ENCODE measurements at places on chromosomes 13 and 19.

- DNase-seq, result no peak
These were observed 115.8 kb downstream of the CCNA1 start for GRCh38 chr13:36548129-36548528.

DNA sequence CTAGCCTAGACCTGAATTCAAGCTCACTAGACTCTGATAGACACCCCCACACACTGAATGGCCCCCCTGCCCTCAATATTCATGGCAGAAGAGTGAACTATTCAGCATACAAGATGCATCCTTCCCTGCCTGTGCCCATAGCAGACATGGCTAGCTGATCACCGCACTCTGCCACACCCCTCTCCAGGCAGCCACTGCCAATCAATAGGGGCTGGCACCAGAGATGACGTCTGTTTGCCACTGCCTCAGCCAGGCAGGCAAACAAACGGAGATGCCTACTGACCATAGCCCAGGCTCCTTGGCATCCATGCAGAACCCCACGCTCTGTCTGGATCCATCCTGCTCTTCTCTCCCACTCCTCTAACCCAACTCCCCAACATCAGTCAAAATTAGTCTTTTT lies 13.8 kb upstream of the NPAS1 start:
- no peak for DNase-seq

DNA sequence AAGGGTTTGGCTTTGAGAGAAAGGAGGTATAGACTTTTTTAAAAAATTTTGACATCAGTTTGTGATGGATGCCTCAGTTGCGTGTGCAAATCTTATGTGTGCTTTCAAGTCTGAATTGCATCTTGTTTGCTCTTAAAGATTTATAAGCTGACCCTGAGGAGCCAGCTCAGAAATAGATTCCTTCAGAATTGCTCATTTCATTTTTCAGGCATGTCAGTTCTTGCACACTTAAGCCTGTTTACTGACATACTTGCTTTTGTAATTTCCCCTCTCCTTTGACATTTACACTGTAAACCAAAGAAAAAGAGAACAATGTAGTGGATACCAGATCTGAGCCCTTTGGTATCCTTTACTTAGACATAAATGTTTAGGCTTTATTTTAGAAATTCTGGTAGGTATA lies 87.6 kb downstream of the RNF17 start:
- no peak for DNase-seq

DNA sequence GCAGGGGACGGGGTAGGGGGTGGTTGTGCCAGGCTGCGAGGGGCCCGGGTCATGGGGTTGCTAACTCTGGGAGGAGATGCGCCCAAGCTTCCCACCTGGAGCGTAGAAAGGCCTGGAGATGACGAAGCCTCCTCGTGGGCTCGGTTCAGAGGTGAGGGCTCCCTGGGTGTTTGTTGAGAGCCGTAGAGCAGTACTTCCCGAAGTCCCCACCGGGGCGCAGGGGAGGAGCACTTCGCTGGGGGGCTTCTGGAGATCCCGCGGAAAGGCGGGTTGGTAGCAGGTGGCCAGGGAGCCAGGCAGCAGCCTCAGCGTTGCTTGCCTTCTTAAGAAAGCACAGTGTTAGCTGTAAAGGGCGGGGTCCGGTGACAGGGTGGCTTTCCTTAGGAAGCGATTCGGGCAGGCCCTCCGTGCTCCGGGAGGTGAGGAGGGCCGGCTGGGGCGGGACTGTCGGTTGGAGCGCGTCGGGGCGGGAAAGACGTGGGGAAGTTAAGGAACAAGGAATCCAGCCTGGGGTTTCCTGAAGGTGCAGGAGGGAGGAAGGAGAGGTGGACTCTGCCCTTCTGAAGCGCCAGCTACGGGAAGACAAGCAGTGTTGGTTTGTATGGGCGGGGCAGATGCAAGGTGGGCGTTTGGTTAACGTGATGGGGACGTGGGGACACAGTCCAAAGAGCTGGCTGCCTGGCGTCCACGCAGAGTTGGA lies 3.3 kb downstream of the VSTM2B start:
- peak; percentile 14 for DNase-seq

GRCh38 chr13:32415019-32415418 lies 12.9 kb downstream of the N4BP2L1 start:
- no peak for DNase-seq

DNA sequence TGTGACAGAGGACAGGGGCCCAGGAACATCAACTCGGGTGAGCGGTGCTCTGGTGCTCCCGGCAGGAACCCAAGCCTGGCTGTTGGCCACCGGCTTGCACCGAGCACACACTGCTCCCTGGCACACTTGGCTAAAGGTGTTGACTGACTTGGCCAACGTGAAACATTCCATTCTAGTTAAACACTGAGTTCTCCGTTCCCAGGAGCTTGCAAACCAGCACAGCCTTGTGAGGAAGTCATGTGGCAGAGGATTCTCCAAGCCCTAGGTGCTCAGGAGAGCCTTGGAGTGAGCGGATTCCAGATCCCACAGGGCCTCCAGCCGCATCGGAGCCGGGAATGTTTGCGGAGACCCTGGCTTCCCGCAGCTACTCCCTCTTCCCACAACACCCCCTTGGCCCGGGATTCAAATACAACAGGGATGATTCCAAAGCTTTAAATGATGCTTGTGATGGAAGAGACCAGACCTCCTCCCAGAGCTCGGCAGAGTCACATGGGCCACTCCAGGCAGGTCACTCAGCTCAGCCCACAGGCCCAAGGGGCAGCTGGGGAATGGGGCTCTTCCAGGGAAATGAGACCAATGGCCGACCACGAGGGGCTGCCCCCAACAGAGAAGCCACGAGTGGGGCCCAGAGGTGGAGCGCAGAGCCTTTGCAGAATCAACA lies 2.9 kb downstream of the C13orf46 start:
- no peak for DNase-seq

DNA sequence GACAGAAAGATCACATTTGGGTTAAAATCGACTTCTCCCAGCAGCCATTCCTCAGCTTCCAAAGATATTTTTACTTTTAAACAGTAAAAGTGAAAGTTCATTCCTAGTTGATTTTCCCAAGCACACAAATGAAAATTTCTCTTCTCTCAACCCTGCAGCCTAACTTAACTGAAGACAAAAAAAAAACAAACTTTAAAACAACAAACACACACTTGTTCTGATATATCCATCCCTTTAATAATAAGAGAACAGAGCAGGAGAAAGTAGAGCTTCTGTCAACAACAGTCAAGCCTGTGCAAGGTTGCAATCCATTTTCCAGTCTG lies 72.9 kb downstream of the STK24 start:
- DNase-seq, result no peak

DNA sequence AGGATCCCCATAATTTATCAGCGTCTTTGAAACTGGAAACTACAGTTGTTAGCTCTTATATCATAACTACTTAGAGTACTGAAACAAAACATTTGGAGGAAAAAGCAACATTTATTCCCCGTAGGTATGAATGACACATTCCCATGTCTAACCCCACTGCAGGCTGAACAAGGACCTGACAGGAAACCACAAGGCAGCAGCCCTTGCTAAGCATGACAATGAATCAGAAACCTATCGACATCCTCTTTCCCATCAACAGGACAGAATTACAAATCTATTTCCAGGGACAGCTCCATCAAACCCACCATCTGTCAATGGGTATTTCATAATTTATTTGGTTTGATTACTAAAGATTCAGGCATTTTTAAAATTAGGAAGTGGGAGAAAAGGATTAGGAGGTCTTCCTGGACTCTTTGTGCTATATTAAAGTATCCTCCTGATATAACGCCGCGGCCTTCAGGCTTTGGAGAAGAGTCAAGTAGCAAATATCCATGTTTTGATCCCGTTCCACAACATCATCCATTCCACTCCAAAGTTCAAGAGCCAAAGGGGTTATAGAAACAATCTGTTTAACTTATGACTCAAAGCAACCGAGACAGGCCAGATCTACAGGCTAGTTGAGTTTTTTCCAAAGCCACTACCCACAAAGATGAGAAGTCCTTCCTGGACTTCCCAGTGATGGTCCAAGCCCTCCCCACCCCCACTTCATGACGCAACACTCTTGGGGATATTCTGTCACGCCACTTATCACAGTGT lies 51.1 kb downstream of the FAM216B start:
- DNase-seq, result no peak

DNA sequence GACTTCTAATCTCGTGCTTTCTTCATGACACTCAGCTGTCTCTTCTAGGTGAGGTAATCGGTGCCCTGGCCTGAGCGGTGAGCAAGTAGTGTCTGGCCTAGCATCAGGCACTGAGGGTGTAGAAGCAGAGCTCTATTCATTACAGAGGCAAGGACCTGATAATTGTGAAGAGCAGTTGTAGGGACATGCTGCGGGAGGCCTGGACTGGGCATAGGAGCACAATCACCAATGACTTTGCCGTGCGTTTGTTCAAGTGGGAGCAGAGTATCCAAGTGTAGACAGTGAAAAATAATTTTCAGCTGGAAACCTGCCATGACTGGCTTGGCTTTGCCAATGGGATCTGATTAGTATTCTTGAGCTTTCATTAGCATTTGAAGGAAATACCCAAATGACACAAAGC lies 32.1 kb upstream of the DCLK1 start:
- DNase-seq, result no peak

DNA sequence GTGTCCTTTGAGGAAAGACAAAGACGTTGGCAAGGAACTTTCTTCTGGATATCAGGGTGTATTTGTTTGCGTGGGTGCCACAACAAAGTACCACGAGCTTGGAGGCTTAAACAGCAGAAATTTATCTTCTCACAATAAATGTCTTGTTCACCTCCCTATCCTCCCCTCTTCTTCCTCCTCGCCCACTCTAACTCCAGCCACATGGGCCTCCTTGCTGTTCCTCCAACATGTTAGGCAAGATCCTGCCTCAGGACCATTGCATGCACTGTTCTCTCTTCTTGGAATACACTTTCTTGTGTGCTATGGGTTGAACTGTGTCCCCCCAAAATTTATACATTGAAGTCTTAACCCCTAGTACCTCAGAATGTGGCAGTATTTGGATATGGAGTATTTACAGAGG lies 45.7 kb downstream of the VAV1 start:
- no peak for DNase-seq

- no peak for DNase-seq
These were observed 731 bp upstream of the AKAP8L start for GRCh38 chr19:15419413-15420025.

- peak; percentile 55 for DNase-seq
These were observed 192.1 kb upstream of the TSC22D1 start for GRCh38 chr13:44768239-44768638.

DNA sequence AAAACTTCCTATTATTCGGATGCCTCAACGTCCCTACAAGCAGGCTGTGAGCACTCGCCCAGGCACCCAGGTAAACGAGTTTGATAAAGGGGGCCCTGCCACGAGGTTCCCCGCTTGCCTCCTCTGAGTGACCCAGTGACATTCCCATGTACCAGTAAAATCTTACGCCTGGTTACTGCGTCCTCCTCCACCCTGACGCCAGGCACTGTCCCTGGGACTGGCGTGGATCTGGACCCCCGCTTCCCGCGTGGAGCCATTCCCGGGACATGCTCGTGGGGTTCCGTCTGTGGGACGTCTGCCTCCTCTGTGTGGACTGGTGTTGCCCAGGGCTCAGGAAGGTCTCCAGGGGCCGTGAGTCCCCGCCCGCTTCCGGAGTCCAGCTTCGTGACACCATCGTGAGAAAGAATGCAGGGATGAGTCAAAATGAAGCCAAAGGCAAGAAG lies 407 bp upstream of the ZNF550 start:
- DNase-seq, result no peak

DNA sequence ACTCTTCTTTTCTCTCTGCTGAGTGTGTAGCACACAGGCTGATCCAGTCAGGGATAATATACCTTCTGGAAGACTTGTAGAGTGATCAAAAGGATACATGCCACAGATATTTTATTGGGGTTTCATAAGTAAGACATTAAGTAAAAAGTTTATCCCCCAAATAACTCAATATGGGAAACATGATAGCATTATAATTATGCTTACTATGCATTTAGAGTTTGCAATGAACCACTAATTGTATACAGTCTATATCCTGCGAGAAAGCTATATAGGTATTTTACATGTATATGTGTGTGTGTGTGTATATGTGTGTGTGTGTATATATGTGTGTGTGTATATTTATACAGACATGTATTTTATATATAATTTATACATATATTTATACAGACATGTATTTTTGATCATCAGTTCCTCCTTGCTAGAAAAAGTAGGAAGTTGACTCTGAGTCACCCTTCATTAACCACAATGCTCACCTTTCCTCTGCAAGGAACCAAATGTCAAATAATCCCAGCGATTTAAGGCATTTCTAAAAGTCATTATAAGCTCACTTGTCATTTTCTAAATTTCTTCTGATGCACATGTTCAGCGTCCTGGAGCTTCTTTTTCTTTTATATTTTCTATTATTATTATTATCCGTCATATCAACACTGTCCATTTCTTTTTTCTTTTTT lies 312.5 kb upstream of the OBI1 start:
- DNase-seq, result no peak

- DNase-seq, result no peak
These were observed 34.4 kb downstream of the STARD13 start for GRCh38 chr13:33251131-33251661.

DNA sequence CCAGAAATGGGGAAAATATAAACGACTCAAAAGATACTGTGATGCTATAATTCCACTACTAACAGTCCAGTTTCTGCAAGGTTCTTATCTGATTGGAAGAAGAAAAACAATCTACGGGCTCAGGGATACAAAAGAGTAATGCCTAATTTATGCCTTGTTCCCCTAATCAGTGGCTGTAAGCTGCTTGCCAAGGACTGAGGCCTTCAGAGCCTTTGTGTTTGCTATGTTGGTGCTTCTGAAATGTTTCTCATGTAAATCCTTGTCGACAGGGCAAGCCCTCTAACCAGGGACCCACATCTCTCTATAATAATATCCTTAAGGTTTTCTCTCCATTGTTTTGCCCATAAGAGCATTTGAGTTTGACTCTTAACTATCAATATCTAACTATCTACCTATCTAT lies 89.7 kb upstream of the CLDN10 start:
- DNase-seq, result no peak

GRCh38 chr13:24290280-24290932 lies 19.0 kb upstream of the C1QTNF9 start:
- DNase-seq, result no peak

- no peak for DNase-seq
These were observed 2638.7 kb upstream of the PCDH20 start for GRCh38 chr13:64054321-64054720.

DNA sequence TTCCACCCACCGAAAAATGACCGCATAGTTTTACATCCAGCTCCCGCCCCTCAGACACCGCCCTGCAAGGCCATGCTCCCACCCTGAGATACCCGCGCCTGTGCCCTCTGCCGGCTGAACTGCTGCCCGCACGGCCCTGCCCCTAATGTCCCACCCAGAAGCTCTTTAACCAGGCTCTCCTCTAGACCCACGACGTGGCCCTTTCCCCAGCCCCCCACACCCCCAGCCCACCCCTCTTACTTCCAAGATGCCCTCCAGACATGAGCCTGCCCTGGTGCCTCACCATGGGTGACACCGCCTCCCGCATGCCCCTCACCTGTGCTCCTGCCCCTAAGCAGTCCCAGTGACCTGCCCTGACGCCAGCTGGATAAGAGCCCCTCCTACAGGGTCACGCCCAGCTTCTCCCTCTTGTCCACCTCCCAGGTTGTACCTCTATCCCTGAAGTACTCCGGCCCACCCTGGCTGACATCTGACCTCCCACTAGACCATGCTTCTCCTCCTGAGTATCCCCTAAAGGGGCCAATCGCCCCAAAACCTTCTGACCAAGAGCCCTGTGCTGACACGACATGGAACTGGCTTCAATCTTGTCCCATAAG lies 51.2 kb downstream of the COLGALT1 start:
- DNase-seq, result no peak

Measured in activated T-cell treated with anti-CD3 and anti-CD28 coated beads, Interleukin-2, amount 50 U/mL, for 72 hours (primary cell).